MM.1S (cell line): ENCODE measurements at places on chromosomes 11 and 22.

GRCh38 chr11:16881074-16881709 is 133.0 kb downstream of the PLEKHA7 start:
- DNase-seq, result peak; percentile 66

DNA sequence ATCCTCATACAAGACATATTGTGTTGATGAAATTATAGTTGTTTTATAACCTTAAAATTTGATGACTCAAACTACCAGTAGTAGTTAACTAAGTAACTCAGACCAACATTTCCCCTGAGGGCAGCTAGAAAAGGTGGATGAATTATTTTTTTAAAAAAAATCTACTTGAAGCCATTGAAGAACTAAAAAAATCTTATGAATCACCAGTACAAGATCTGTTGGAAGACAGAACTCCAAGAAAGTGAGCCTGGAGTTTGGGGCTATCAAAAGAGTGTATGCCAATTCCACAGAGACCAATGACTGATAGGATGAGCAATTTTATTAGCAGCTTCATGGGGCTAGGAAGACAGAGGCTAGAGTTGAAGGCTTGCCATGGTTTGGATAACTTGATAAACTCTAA is 72.4 kb downstream of the CYP2R1 start:
- no peak for DNase-seq

DNA sequence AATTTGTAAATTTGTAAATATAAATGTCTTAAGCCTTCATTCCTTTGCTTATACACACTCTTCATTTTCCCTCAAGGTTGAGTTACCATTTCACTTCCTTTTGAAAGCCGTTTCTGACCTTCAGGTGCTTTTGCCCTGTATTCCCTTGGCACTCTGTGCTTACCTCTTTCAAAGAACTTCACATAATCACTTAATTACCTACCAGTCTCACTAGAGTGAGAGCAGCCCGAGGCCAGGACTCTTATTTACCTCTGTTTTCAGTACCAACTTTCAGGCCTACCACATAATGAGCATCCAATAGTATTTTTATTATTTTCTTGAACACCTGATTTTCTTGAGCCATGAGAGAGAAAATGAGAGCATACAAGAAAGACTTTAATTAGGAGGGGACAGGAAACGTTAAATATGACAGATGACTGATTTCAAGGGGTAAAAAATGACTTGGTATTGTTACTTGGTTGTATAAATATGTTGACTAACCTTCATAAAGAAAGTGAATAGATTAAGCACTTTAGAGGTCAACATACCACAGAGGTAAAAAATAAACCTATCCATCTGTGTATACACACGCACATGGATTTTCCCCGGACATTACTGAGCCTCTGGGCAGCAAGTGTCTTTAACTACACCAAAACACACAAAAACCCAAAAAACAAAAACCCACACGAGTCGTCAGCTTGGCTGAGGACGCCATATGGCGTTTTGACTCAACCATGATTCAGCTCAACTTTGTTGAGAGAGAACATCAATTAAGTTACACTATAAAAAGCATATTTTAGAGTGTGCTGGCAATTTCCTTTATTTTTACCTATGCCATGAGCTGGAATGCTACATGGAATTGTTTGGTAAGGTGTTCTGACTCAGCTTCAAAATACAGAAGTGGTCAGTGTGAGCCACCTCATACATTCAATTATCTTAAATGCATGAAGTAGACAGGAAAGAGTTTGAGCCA is 7.6 kb downstream of the ATXN10 start:
- no peak for DNase-seq

- no peak for DNase-seq
Observed at GRCh38 chr11:9974375-9974774, 310.5 kb downstream of the SWAP70 start.

DNA sequence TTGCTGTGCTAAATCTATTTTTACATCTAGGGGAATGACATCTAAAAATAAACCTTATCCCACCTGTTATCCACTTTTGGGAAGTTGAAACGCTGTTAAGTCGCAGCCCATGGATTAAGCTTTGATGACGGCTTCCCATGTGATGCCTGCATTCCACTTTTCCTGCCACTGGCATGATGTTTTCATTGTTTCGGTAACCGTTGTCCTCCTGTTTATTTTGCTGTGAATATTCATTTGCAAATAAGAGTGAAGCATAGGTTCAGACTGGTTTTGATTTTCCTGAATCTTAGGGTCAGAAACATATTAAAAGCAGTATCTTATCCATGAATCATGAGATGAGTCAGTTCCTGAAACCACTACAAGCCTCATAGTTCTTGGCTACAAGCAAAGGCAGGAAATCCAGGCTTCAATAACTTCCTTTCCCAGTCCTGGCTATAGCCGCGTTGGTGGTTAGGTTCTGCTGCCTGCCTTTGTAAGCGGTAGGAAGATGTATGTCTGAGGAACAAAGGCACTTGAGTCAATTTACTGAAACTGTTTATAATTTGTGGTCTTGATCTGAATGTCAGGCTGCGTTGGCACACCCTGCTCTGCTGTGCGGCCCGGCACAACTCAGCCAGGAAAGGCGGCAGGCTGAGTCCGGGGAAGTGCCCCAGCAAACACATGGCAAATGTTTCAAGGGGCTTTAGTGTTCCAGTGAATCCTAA is 19.4 kb downstream of the TEAD1 start:
- no peak for DNase-seq

DNA sequence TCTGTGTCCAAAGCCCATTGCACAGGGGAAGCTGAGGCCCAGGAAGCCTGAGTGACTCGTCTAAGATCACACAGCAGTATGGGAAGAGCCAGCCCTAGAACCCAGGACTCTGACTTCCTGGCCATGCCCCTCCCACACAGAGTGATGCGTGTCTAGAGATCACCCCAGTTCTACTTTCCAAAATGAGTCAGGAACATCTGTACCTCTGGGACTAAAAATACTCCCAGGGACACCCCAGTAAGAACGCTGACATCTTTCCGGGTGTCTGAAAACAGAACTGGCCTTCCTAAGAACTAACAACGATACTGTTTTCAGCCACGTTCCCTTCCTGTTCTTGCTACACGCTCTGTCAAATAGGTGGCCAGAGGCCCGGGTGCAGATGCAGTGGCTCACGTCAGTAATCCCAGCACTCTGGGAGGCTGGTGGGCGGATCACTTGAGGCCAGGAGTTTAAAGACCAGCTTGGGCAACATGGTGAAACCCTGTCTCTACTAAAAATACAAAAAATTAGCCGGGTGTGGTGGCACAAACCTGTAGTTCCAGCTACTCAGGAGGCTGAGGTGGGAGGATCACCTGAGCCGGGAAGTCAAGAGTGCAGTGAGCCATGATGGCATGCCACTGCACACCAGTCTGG is 21.7 kb upstream of the PDGFB start:
- peak; percentile 96 for DNase-seq
